ENCODE measurements at places on chromosomes 4 and X. TPM values are rescaled to one million over a fixed set of nuclear protein-coding genes. Genes with fewer than 3 reads are reported as not detected.

CT83 gene
- total RNA-seq = not detected

KIAA1210 gene
- 0.98 TPM for total RNA-seq

H2AZ1 gene
- 246 TPM for total RNA-seq

TEC gene
- 0.37 TPM for total RNA-seq

FAM47A gene
- total RNA-seq = not detected

SMPX gene
- not detected for total RNA-seq

MTNR1A gene
- not detected for total RNA-seq

ADAM29 gene
- total RNA-seq = not detected

DNA sequence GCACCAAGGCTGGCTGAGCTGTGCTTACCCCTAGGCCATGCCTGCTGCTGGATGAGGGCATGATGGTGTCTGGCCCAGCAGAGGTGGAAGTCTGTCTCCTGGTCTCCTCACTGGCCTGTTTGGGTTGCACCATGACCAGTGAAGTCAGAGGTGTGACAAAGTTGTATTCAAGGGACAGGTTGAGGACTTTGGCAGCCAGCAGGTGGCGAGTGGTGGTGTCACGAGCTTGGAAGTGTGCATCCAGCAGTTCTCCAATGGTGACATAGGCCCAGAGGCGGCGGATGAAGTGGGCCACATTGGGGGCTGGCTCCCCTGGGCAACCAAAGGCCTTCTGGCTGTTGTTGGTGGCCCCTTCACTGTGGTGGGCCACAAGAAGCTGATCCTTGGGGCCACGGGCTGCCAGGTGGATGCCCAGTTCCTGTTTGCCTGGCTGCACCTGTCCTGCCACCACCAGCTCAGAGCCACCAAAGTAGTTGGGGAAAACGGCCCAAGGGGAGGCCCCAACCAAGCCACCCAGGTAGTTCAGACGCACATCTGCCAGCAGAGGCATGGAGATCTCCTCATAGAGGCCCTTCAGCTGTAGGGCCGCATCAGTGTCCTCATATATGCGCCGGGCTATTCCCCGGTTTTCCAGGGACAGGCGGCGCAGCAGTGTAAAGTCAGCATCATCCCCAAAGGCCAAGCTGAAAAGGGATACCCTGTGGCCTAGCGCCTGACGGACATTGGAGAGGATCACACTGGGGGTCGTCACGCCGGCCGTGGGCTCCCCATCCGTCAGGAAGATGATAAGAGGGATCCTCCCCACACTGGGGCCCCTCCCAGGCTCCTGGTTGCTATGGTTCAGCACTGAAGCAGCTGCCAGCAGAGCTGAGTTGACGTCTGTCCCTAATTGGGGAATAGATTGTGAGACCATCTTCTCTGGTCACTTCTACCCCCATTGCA is 39.7 kb downstream of the ITIH6 start:
- DNase-seq = no peak

GRCh38 chr4:53912766-53913497 is 151.5 kb downstream of the CHIC2 start:
- DNase-seq = no peak

DNA sequence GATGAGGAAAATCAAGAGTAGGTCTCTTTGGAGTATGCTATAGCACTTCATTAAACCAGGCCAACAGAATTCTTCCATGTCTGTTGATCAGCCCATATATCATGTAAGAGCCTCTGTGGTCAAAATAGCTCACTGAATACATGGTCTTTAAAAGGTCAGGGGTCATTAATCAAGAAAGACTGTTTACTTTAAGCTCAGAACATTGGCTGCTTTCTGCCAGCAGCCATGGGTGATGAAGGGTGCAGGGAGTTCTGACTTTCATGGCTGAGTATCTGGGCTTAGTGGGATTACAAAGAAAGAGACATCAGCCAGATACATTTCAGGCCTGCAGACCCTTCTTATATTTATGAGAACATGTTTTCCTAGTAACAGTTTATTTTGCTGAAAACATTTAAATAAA is 7.1 kb upstream of the C4orf54 start:
- DNase-seq = no peak

GRCh38 chr4:164596318-164596878 is 157.5 kb upstream of the SMIM31 start:
- no peak for DNase-seq

DNA sequence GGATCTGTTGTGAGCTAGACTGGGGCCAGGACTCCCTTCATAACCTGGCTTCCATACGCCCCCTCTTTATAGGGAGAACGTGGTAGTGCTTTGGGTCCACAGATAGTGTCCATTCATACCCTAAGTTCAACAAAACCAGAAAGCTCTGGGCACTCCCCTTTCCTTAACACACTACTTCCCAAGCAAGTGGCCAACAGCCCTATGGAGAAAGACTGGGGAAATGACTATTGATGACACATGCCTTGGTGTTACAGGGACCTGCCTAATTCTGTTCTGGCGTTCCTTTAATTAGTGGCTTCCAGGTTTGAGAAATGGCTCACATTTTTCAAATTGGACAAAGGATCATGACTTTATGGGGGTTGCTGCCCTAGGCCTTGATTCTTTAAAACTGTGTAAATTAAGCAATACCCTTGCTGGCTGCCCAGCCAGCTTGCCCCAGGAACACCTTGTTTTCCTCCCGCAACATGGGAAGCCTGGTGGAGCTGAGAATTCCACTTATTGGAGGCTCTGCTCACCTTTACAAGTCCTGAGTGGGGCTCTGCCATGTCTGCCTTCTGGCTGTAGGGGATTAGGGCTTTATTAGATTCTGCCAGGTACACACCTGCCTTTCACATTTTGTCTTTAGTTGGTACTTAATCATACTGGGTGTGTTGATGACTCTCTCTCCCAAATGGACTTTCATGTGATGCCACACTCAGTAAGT is 61.1 kb downstream of the RGS12 start:
- DNase-seq = no peak

GRCh38 chr4:109263721-109264120 is 38.7 kb downstream of the COL25A1 start:
- no peak for DNase-seq

- DNase-seq = no peak
Observed at GRCh38 chr4:150256225-150256620, 178.0 kb downstream of the DCLK2 start.

GRCh38 chrX:136256026-136256425 is 4.8 kb upstream of the MAP7D3 start:
- no peak for DNase-seq

GRCh38 chr4:71468116-71468710 is 129.4 kb downstream of the SLC4A4 start:
- no peak for DNase-seq

DNA sequence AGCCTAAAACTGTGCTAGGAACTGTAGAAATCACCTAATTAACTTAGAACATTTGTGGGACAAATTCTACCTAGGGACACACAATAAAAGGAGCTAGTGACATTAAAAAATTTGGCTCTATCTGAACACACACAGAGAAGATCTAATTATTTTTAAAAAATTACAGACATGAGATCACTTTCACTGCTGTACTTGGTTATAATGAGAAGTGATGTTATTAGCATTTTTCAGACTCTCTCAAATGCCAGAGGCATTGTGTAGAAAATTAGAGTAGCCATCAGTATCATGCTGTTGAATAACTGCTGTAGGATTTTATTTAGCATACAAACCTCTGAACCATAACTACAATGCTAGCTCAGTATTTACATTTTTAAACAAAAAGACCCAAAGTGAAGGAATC is 109.1 kb upstream of the ANK2 start:
- DNase-seq = no peak

GRCh38 chr4:176726803-176727202 is 65.9 kb downstream of the VEGFC start:
- no peak for DNase-seq

GRCh38 chr4:143626134-143626911 is 74.2 kb downstream of the FREM3 start:
- no peak for DNase-seq

GRCh38 chr4:22474636-22475310 is 41.1 kb downstream of the ADGRA3 start:
- no peak for DNase-seq

GRCh38 chr4:171880136-171880535 is 66.9 kb downstream of the GALNTL6 start:
- DNase-seq = no peak

GRCh38 chr4:17687237-17687857 is 72.9 kb downstream of the MED28 start:
- DNase-seq = no peak

DNA sequence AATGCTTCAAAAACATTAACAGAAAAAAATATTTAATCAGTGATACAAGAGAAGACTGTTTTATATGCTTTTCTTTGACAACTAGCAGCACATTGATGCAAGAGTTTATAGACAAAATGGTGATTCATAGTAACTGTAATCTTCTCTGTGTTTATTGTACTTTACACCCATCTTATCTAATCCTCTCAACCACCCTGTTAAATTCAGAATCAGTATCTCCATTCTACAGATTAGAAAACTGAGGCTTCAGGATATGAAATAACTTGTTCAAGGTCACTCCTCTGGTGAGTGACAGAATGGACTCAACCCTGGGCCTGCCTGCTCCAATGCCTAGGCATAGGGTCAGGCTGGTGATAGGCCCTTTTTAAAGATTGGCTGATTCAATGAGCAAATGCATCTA is 26.1 kb upstream of the TMEM184C start:
- no peak for DNase-seq

- no peak for DNase-seq
Observed at GRCh38 chr4:179836179-179837075, 2394.2 kb upstream of the AGA start.

DNA sequence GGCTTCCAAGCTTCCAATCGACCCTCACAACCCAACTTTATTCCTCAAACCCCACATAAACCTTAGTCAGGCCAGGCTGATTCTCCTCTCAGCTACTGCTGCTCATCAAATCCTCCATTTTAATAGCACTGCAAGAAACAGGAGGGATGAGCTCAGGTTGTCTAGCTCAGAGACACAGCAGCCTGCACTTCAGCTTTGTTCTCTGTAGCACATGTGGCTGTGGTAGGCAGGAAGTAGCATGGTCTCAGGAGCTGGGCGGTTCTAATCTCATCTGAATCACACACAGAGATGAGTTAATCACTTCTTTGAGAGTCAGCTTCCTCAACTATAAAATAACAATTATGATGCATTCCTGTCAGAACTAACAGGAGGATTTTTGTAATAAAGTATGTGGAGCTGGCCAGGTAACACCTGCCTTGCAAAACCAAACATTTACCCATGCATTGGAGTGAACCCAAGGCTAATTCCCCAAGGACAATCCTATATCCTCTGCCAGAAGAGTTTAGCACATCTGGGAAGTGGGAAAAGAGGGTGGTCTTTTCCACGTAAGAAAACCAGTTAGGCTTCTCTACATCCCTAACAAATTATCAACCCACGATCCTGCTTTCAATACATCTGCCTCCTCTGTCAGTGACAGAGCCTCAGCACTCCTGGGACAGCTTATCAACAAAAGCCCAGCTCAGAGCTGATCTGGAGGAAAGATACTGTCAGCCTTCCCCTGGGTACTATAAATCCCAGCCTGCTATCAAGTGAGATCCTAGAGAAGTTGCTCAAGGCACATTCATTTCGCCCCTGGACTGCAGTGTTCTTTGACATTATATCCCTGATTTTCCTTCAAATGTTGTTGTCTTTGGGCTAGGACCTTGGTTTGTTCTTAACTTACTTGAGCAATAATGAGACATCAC is 32.8 kb downstream of the ELOVL6 start:
- no peak for DNase-seq

DNA sequence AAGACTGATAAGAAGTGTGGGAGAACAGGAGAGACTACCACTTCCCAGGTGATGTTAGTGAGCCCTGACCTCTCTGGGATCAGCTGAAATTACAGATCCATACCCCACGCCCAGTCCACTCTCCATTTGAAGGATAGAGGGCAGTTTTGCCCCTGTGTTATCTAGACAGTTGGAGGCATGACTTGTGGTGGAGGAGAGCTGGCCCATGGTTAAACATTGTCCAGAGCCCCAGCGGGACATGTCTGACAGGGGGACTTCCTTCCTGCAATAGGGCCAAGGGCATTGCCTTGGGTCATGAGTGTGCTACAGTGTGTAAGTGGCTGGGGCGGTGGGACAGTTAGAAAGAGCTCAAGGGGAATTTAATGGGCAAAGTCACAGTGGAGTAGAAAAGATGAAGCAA is 181.1 kb downstream of the MID1IP1 start:
- no peak for DNase-seq

GRCh38 chr4:107044170-107044569 is 8.1 kb upstream of the DKK2 start:
- no peak for DNase-seq

- no peak for DNase-seq
Observed at GRCh38 chr4:6105311-6105911, 87.2 kb upstream of the C4orf50 start.

GRCh38 chrX:43313035-43313434 is 343.1 kb upstream of the MAOA start:
- DNase-seq = no peak

GRCh38 chr4:8067945-8068896 is 90.4 kb downstream of the ABLIM2 start:
- DNase-seq = no peak

GRCh38 chr4:15513545-15513944 is 43.9 kb downstream of the CC2D2A start:
- DNase-seq = no peak

- no peak for DNase-seq
Observed at GRCh38 chrX:459611-460010, 72.9 kb upstream of the PPP2R3B start.

DNA sequence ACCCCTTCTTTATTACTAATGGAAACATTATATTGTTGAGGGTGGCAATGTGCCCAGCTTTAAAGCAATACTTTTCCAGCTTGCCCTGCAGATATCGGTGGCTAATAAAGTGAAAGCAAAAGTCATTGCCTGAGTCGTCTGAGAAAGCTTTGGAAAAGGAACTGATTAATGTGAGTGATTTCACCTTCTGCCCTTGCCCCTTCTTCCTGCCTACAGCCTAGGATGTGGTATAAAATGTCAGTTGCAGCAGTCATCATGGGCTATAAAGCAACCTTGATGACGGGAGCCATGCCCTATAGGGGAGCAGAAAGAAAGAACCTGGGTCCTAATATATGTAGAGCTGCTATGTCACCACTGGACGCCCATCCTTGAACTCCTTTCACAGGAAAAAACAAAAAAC is 132.4 kb upstream of the USP9X start:
- no peak for DNase-seq
